Camera-type eye (tissue), 1 donor: ENCODE measurements at places on chromosomes 7 and 10. TPM values are rescaled to one million over a fixed set of nuclear protein-coding genes. Genes with fewer than 3 reads are reported as not detected.

The FAM237B gene
- total RNA-seq, result not detected

The TMEM225B gene
- not detected for total RNA-seq

The EPHA1 gene
- total RNA-seq, result 2.1 TPM

The ZNF804B gene
- 6.3 TPM for total RNA-seq

The OR6B1 gene
- not detected for total RNA-seq

The PAPSS2 gene
- 15.2 TPM for total RNA-seq

The SLC16A9 gene
- 32.4 TPM for total RNA-seq

The OR13A1 gene
- total RNA-seq, result not detected

The CUZD1 gene
- total RNA-seq, result 1.3 TPM

The GBX1 gene
- not detected for total RNA-seq

The IRF5 gene
- total RNA-seq, result 2.3 TPM

The CCDC186 gene
- total RNA-seq, result 66.1 TPM

The DDX21 gene
- total RNA-seq, result 40.9 TPM

The TDRD1 gene
- total RNA-seq, result 0.38 TPM

The STEAP1B gene
- 1.6 TPM for total RNA-seq

The PDE6C gene
- total RNA-seq, result 4.2 TPM

The ACTL6B gene
- 14.7 TPM for total RNA-seq

The DGKB gene
- total RNA-seq, result 22.7 TPM

The GPR26 gene
- total RNA-seq, result 1.4 TPM
